ENCODE measurements at places on chromosomes 5 and 9.

GRCh38 chr5:33969572-33970452 is 14.7 kb downstream of the SLC45A2 start:
- no peak for DNase-seq

- DNase-seq, result no peak
These were observed 5.9 kb upstream of the FRMD3 start for GRCh38 chr9:83544002-83544698.

- no peak for DNase-seq
These were observed 1.3 kb upstream of the ZNF366 start for GRCh38 chr5:72508241-72509170.

DNA sequence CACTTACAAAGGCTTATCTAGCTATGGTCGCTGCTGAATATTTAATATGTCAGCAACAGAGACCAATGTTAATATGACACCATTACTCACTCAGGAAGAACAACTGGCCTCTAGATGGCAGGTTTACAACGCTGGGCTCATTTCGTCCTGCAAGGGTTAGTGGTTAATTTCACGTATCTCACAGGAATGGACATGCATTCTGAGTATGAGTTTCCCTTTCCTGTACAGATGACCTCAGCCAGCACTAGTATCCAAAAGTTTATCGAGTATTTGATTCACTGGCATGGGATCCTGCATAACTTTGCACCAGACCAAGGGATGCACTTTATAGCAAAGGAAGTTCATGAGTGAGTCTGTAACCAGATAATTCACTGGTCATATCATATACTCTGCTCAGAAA is 8.7 kb upstream of the TRPC7 start:
- DNase-seq, result no peak

DNA sequence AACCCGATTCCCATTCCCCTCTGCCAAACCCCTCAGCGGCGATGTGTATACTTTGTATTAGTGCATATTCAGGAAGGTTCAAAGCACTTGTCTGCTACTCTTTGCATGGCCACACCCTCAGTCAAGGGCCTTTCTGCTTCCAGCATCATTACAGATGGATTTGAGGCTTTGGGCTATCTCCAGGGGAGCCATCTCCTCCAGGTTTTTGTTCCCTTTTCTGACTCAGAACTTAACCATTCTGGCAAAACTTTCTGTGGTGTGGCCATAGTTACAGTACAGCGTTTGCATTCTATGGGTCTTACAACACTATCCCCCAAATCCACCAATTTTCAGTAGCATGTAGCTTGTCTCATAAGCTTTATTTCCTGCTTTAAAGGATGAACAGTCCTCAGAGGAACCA is 36.0 kb upstream of the SVEP1 start:
- DNase-seq, result no peak

DNA sequence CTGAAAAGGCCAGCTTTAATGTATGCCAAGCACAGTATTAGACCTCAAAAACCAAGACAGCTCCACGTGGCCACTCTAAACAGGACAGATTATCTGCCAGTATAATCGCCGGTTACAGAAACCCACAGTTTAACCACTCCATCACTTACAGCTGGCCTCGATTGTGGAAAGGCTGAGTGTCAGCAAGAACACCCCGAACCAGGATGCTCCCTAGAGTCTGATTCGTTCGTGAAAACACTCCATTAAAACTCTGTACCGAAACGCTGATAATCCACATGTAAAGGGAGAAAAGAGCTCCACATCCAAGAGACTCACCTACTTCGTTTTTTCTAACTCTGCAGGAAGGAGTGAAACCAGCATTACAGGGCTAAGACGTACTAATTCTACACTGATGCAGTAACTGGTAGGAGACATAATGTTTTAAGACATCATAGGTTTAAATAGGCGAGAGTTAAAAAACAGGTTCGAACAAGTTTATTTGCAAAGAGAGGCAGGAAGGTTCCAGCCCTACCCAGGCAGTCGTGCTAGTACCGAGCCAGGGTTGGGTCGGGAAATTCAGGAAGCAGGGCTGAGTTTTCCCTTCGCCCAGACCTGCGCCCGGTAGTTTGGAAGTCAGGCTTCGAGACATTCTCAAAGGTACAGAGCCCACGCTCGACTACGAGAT is 949 bp downstream of the SERINC5 start:
- DNase-seq, result peak; percentile 28

DNA sequence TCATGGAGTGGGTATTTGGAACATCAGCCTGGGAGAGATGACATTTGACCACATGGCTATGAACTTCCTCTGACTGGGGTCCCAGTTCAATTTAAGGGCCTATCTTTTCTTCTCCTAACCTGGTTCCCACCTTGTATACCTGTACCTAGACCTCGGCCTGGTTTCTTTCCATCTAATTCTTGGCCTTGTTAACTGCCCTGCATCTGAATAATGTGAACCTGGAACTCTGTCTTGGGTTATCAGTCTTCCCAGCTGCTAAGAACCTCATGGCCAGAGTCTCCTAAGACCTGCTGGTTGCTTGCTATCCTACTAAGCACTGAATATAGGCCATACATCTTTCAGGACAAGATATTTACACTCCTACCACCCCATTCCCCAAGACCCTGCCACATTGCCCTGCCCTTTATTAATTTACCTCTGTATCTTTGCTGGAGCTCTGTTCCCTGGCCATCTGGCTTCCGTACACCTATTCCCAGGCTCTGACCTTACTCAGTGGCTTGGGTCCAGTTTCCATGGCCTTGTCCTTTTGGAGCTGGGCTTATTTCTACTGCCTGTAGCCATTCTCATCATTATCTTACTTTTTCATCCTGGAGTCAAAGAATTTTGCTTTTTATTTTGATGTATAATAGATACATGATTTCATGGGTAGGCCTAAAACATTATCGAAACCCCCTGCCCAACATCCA is 6.6 kb downstream of the PSAT1 start:
- no peak for DNase-seq

DNA sequence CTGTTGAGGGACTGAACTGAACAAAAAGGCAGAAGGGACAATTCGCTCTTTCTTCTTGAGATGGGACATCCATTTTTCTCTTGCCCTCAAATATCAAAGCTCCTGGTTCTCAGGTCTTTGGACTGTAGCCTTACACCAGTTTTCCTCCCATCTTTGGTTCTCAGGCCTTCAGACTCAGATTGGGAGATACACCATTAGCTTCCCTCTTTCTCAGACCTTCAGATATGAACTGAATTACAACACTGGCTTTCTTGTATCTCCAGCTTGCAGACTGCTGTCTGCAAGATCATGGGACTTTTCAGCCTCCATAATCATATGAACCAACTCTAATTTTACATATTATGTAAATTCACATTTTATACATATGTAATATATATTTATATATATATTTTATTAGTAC is 12.6 kb upstream of the CCNG1 start:
- DNase-seq, result no peak

DNA sequence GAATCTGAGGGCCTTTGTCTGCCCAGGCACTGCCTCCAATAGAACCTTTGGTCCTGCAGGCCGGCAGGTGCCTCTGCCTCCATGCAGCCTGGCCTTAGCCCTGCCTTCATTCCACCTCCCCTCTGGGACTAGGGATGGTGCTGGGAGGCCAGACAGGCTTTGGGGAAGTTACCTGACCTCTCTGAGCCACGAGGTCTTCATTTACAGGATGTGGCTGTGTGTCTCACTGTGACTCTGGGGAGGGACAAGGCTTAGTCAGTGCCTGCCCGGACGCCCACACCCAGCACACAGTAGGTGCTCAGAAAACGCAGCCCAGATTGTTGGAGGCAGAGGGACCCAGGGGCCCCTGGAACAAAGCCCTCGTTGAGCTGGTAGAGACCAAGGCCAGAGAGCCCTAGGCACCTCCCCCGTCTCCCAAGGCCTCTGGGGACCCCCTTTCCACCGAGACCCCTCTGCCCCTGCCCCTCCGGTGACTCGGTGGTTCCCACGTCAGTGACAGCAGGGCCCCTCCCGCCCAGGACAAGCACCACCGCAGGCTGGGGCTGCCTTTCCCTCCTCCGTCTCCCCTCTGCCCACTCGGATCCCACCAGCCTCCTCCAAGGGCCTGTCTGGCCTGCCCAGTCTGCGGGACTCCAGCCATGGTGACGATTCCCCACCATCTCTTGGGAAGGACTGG is 46.9 kb upstream of the EGFL7 start:
- no peak for DNase-seq

DNA sequence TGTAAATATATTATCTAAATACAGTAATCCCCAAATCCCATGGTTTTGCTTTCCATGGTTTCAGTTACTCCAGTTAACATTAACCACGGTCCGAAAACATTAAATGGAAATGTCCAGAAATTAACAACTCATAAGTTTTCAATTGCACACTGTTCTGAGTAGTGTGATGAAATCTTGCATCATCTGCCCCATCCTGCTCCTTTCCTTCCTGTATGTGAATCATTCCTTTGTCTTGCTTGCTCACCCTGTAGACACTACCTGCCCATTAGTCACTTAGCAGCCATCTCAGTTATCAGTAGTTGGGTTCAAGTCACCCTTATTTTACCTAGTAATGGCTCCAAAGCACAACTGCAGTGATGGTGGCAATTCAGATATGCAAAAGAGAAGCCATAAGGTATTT is 1568.5 kb upstream of the WWC1 start:
- no peak for DNase-seq

Data from nucleus accumbens (tissue), 56 donors.